Muscle of leg (tissue), 16 donors: ENCODE measurements at places on chromosomes 12 and 14. TPM values are rescaled to one million over a fixed set of nuclear protein-coding genes. Genes with fewer than 3 reads are reported as not detected.

The CNTN1 gene
- total RNA-seq, result 33.0 TPM

- no peak for DNase-seq
Observed at GRCh38 chr12:50166799-50167048, 445 bp downstream of the CERS5 start.

DNA sequence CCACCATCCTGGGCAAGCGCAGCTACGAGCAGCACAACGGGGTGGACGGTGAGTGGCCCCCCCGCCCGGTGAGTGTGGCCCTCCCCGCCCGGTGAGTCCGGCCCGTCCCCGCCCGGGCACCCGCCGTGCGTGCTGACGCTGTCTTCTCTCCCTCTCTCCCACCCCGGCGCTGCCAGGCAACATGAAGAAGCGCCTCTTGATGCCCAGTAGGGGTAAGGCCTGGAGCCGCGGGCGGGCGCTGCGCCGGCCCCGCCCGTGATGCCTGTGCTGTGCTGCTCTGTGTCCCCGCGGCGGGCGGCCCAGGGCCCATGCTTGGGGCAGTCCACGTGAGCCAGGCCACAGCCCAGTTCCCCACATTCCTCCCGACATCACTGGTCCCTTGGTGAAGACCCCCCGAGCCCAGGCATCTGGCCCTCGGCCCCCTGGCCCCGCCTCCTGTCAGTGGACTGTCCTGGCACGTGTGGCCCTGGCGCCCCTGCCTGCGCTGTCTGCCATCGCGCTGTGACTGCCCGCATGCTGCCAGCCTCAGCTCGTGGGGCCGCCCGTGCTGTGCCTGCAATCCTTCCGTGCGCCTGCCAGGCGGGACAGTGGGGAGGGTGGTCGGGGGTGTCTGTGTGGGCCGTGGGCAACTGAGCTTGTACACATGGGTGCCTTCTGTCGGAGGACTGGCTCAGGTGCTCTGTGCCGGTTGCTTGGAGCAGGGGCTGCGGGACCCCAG is 7.9 kb upstream of the CRIP2 start:
- no peak for DNase-seq

DNA sequence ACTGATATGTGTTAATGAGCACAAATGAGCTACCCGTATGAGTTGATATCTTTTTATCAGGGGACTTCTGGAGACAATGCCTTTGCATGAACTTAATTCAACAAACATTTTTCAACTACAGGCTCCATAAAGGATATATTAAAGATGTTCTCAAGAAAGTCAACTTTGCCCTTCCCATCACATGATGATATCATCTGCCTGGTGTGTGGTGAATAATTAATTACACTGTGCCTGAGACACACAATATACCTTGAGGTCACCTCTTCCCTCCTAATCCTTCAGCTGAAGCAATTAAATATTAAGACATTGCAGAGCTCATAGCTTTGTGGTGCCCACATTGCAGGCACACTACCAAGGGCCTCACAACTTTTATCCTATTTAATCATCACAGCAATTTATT is 22.3 kb upstream of the NTF3 start:
- no peak for DNase-seq

DNA sequence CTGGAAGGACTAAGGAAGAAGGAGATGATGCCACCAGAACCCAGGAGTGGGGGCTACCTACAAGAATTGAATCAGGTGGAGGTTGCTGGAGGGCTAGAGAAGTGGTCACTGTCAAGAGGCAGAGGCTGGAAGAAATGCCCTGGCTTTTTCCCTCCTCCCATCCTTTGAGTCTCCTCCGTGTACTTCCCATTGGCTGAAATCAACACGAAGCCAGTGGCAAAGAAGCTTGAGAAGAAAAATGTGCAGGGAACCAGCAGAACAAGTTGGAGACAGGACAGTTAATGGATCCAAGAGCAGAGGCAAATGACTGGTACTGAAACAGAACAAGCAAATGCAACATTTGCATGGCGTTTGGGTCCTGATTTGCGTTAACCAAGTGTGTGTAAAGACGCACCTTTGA is 9.1 kb upstream of the FBLN5 start:
- no peak for DNase-seq

GRCh38 chr12:73514672-73515071 is 1023.0 kb upstream of the ATXN7L3B start:
- no peak for DNase-seq

DNA sequence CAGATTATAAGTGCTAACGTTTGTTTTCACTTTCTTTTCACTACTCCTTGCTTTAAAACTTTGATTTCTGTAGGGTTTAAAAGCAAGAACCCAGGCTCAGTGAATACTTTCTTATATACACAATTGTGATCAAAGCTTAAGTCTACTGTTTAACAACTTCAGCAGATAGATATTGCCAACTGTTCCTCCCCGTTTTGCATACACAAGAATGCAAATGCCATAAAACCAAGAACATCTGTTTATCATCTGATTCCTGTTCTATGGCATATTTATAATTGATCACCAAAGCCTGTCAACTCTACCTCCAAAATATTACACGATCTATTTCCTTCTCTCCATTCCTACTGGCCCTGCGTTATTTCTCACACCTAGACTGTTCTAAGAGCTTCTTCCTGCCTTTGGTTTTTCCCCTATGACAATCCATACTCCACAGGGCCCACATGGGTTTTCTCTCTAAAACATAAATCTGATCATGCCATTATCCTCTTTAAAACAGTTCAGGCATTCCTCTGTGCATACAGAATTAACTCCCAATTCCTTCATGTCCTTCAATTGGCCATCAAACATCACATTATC is 15.9 kb downstream of the MED13L start:
- DNase-seq, result no peak

- no peak for DNase-seq
Observed at GRCh38 chr12:93805736-93806141, 128.6 kb downstream of the CRADD start.

GRCh38 chr12:45703942-45704341 is 25.6 kb upstream of the ARID2 start:
- DNase-seq, result no peak
